Cardiac muscle cell (in vitro differentiated cells and primary cell): ENCODE measurements at places on chromosomes 1 and 21. TPM values are rescaled to one million over a fixed set of nuclear protein-coding genes. Genes with fewer than 3 reads are reported as not detected.

The DNASE2B gene
- total RNA-seq: not detected in 2 replicates

The KIRREL1 gene
- 24.8 and 33.2 TPM in 2 replicates for total RNA-seq

DNA sequence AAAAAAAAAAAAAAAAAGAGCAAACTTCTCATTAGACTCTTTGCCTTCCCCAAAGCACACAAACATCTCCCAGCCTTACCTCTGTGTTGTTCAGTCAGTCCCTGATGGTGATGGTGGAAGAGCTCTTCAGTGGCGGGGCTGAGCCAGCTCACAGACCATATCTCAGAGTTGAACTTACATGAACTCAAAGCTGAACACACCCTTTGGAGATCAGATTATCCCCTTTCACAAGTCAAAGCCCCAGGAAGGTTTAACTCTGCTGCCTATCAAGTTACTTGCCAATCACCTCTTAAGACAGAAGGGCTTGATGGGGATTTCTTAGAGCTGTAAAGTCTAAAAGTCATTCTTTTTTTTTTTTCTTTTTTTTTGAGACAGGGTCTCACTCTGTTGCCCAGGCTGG, 55.2 kb upstream of the L1TD1 start:
- DNase-seq: no peak

GRCh38 chr1:197519741-197520334, 251.8 kb downstream of the CRB1 start:
- DNase-seq: no peak

DNA sequence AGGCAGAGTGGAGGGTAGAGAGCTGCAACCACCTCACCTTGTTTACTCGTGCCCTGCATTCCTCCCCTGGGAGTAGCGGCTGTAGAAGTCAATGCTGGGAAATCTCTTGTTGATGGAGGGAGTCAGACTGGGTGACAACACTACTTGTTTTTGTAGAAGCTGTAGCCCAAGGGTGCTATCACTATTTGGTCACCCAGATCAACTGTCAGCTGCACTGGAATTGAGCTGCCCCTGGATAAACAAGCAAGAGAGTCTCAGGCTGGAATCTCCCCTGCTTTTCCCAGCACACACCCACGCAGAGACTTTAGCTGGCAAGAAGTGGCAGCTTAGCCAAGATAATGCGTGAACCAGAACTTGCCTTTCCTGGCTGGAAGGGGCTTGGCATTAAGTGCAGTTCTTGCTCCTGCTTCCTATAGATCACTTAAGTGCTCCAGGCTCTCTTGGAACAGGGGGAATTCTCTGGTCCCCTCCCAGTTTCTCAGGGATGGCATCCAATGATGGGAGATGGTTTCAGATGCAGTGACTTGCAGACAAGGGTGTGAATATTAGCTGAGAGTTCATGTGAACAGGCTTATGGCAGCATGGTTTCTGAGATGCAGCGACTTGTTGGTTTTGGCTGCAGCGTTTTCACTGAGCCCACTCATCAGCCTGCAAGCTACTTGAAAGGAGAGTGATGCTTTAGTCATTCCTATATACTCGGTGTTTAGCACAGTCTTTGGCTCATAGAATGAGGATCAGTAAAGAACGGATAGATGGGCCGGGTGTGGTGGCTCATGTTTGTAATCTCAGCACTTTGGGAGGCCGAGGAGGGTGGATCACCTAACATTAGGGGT, 16.8 kb downstream of the ATP2B4 start:
- peak; percentile 57 for DNase-seq

GRCh38 chr1:87462894-87463293, 134.2 kb downstream of the LMO4 start:
- no peak for DNase-seq

DNA sequence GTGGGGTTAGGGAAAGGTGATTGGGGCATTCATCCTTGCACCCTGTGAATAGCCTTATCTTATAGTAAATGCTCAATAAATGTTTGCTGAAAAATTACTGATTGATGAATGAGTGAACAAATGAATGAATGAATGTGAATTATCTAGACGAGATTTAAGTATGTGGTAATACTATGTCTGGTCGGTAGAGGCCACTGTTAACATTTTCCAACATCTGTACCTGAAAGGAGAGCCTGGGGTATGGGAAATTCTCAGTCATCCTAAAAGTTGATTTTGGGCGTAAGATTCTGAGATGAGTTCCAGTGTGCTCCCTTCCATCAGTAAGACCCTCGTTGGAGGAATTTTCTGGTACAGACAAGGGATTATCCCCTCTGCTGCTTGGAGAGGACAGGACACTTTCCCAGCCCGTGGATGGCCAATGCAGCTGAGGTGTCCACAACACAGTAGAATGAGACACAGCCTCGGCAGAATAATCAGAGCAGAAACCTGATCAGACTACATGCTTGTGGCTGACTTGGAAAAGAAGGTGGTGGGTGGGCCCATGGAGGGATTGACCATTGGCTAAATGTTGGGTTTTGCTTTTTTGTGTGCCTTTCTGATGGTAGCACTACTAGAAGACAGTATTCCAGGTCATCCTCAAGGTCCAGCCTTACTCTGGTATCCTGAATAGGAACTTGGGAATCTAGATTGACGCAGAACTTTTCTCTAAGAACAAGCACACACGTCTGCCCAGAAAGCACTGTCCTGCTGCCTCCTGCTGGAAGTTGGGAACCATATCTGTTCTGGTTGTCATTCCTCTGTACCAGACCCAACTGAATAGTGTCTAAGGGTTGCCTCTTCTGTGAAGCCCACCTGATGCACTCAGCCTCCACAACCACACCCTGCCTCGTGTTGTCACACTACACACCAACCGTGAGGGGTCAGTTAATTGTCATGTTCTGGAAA, 262.0 kb downstream of the TNR start:
- peak; percentile 54 for DNase-seq

- no peak for DNase-seq
These were observed 8.0 kb downstream of the FAAH start for GRCh38 chr1:46401964-46402626.

DNA sequence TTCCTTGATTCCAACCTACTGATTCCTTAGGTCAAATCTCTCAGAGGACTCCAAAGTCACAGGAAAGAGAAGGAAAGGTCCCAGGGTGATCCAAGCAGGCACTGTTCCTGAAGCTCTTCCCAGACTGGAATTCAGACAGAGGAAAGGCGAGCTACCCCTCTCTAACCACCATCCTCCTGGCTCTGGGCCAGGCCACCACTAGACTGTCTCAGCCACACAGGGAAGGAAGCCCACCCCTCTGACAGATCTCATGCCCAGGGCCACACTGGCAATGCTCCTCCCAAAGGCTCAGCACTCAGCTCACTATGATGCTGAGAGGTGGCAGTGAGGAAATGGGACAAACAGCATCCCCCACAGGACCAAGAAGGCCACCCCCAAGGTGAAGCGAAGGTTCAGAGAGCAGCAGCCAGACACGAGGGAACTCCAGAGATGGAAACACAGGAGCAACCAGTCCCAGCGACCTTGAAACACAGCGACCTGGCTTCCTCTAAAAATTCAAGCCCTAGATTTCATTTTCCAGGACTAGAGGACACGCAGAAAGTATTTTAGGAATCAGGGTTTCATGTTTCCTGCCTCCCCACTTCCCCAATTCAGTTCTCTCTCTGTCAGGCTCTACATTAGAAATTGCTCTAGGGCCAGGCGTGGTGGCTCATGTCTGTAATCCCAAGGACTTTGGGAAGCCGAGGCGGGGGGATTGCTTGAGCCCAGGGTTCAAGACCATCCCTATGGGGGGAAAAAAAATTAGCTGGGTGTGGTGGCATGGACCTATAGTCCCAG, 18.8 kb downstream of the PIK3C2B start:
- DNase-seq: peak; percentile 38

DNA sequence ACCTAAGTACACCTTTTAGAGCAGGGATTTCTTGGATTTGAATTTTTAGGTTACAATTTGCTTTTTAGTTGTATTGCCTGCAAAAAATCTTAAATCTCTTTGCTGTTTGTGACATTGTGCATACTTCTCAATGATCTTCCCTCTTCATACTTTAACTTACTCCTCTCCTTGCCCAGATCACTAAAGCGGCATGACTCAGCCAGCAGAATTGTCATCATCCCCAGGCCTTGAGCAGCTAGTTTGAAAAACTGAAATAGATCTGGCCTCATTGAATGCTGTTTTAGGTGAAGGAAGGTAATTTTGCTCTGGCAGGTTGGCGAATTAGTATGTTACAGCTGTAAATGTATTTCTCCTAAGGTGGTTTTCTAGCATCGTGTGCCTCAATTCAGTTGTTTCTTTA, 145.9 kb downstream of the RYR2 start:
- DNase-seq: no peak

GRCh38 chr1:17121881-17122280, 2.6 kb upstream of the PADI2 start:
- no peak for DNase-seq

DNA sequence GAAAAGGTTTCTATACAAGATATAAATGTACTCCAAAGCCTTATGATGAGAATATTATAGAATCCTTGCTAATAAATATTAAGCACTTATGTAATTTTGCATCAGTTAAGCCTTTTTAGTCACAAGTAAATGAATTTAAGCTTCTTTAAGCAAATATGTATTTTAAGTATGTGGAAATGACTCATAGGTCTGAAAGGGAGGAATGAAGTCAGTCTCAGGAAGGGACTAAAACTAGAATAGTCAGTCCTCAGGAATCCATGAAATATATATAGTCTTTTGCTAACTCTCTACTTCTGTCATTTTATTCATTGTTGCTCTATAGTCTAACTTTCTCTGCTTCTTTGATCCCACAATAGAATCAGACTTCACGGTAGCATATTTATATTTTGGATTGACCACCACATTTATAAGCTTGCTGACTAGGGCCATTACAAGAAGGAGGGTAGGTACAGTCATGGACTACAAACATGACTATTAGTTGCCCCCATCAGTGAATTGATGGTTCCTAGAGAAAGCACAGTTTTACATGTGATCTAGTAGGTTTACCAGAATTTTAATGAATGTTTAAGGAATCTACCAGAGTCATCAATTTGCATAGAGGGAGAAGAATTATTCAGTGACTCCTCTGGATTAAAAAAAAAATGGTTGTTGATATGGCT, 20.2 kb upstream of the RABGGTB start:
- peak; percentile 65 for DNase-seq
